Stimulated activated effector memory CD8-positive, alpha-beta T cell treated with anti-CD3 and anti-CD28 coated beads, Interleukin-12 subunit alpha, Interleukin-12 subunit beta, amount 100 ng/mL, for 72 hours (primary cell): ENCODE measurements at places on chromosomes 12 and 14.

DNA sequence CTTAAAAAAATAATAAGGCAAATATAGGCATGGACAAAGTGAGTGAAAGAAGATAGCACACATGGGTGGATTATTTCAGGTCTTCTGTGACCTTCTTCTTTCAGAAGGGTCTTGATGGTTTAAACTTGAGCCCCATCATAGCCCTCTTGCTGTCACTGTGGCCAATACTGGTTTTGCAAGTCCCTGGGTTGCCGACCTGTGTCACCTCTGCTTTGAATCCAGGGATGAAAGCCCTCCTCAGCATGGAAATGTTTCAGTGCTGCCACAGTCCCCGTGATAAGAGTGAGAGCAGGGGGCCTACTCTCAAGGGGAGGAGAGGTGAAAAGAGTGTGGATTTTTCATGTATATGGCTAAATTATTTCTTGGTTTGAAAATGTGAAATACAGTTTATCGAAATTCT lies 30.2 kb upstream of the ATF1 start:
- no peak for DNase-seq

GRCh38 chr12:12195081-12195480 lies 71.8 kb downstream of the LRP6 start:
- DNase-seq, result no peak

- no peak for DNase-seq
These were observed 192.6 kb downstream of the CHST11 start for GRCh38 chr12:104649217-104649824.

DNA sequence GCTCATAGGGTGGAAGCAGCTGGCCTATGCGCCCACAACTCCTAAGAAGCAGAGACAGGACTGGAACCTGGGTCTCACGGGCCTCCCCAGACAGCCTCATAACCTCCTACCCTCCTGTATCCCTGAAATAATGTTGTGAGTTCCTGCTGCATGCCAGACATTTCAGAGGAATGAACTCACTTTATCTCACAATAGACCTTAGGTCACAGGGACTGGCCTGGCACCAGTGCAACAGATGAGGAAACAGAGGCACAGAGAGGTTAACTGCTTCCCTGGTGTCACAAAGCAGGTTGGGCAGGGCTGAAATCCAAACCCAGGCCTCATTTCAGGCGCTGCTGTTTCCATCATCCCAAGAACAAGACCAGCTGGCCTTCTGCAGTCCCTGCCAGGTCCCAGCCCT lies 5.3 kb downstream of the PHETA1 start:
- no peak for DNase-seq

- DNase-seq, result no peak
These were observed 12.9 kb upstream of the KRT8 start for GRCh38 chr12:52917800-52918199.

GRCh38 chr14:92471919-92472318 lies 41.7 kb upstream of the RIN3 start:
- no peak for DNase-seq

DNA sequence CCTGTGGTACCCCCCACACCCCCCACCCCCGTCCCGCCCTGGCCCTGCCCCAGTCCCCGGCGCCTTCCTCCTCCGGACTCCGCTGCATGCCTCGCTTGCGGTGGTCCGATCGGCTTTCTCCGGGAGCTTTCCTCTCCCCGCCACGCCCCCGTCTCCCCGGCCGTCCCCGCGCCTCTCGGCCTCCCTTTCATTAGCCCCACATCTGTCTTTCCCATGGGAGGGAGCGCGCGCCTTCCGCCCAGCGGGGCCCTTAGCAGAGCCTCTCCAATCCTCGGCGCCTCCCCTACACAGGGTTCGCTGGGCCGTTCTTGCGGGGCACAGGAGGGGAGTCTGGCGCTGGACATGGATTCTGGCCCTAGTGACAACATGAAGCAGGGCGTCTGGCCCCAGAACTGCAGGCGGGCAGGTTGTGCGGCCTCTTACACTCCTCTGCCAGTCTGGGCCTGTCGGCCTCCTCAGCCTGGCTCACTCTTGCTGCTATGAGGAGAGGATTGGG lies 1.5 kb upstream of the EFS start:
- no peak for DNase-seq

DNA sequence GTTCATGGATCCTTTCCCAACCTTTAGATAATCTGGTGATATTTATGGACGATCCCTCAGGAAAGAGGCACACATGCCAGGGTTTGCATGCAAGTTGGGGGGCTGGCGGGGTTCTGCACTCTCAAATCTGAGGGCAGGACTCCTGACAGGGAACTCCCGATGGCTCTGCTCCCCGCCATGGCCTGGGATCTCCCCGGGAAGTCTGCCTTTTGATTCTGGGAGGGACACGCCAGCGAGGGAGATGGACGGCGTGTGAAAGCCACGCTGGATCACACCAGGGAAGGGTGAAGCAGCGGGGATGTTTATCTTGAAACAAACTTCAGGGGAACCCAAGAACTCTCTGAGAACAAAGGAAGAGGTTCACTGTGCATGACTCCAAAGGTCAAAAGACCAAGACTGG lies 43.6 kb downstream of the LGMN start:
- DNase-seq, result no peak

- DNase-seq, result no peak
These were observed 3.1 kb downstream of the HMGA2 start for GRCh38 chr12:65827342-65827741.

- no peak for DNase-seq
These were observed 170.7 kb upstream of the CDKN3 start for GRCh38 chr14:54226103-54226502.

DNA sequence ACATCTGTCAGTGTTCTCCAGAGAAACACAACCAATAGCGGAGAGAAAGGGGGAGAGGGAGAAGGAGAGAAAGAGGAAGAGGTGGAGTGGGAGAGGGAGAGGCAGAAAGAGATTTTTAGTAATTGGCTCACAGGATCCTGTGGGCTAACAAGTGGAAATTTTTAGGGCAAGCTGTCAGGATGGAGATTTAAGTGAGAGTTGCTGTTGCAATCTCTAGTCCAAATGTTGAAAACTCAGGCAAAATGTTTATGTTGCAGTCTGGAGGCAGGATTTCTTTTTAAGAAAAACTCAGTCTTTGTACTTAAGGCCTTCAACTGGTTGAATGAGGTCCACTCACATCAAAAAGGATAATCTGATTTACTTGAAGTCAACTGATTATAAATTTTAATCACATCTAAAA lies 12.5 kb upstream of the GLIPR1L2 start:
- DNase-seq, result no peak

GRCh38 chr12:115650026-115650425 lies 627.5 kb downstream of the MED13L start:
- DNase-seq, result no peak

GRCh38 chr12:24222968-24223367 lies 273.5 kb upstream of the SOX5 start:
- DNase-seq, result no peak

DNA sequence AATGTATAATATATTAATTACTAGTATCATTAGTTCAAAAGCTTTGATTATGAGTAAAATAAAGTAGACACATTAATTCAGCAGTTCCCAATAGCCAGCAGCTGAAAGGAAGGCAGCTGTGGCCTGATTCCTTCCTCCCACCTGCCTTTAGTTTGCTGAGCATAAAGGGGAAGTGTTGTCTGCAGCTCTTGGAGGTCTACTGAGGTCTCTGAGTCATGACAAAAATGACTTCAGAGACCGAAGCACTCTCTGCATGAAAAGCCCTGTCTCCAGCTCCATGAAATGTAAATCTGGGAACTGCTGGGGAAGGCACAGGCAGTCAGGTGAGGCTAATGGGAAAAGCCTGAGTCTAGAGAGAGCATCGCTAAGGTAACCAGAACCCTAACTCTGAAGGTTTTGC lies 165.4 kb downstream of the NRXN3 start:
- DNase-seq, result no peak

DNA sequence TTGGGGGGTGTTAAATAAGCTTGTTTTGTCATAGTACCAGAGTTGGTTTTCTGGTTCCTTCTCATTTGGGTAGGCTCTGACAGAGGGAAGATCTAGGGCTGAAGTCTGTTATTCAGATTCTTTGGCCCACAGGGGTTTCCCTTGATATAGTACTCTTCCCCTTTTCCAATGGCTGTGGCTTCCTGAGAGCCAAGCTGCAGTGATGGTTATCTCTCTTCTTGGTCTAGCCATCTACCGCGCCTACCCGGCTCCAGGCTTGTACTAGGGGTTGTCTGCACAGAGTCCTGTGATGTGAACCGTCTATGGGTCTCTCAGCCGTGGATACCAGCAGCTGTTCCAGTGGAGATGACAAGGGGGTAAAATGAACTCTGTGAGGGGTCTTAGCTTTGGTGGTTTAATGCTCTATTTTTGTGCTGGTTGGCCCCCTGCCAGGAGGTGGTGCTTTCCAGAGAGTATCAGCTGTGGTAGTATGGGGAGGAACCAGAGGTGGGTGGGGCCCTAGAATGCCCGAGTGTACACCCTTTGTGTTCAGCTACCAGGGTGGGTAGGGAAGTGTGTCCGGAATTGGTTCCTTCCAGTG lies 209.7 kb downstream of the GPHN start:
- DNase-seq, result no peak

DNA sequence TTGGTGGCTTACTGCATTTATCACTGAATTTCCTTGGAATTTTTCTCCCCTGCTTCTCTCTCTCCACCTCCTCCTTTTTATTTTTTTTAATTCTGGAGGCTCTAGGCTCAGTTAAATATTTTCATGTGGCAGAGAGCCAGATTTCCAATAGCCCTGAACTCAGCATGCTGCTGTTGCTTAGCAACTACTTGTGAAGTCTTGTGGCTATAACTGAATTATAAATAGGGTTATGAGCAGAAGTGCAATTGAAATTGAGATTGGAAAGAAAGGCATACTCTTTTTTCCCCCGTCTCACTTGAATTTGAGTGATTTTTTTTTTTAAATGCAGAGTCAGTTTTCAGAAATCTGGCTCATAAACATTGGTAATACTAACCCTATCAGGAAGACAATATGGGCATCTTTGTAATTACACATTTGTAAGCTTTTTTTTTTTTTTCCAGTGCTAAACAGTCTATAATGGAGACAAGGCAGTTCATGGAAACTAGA lies 38.3 kb downstream of the ATF7IP start:
- DNase-seq, result no peak

GRCh38 chr12:95203487-95204030 lies 13.7 kb downstream of the FGD6 start:
- no peak for DNase-seq

- no peak for DNase-seq
These were observed 54.7 kb downstream of the DICER1 start for GRCh38 chr14:95102680-95103044.

GRCh38 chr12:87853448-87854003 lies 175.7 kb downstream of the C12orf50 start:
- no peak for DNase-seq

- DNase-seq, result no peak
These were observed 28.2 kb downstream of the PALS1 start for GRCh38 chr14:67269298-67270060.

- no peak for DNase-seq
These were observed 50.8 kb downstream of the TTLL5 start for GRCh38 chr14:75711796-75712211.

GRCh38 chr14:82366803-82367202 lies 833.1 kb upstream of the SEL1L start:
- DNase-seq, result no peak

GRCh38 chr14:86802726-86803125 lies 1190.3 kb downstream of the GALC start:
- no peak for DNase-seq

DNA sequence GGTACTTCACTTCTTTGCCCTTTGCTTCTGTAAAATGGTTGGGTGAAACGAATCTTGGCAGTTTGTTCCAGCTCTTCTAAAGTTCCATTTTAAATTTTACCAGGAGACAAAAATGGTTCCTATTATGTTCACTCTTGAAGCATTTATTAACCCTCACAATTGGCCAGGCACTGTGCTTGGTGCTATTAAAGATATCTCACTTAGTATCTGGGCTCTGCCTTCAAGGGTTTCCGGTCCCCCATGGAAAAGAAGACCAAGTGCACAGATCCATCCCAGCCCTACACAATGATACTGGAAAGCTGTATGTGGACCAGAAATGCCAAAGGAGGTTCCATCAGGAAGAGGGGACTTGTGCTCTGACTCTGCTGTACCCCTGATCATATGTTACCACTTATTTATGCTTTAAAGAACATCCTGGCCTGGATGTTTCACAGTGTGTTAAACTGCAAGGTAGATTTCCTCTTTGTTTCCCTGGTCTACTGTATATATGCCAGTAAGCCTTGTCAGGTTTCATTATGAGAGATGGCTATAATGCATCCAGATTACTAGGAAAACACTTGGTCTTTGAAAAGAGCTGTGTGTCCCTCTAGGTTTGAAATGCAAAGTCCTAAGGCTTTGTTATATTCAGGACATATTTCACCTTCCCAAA lies 154.8 kb downstream of the PRKCH start:
- no peak for DNase-seq

DNA sequence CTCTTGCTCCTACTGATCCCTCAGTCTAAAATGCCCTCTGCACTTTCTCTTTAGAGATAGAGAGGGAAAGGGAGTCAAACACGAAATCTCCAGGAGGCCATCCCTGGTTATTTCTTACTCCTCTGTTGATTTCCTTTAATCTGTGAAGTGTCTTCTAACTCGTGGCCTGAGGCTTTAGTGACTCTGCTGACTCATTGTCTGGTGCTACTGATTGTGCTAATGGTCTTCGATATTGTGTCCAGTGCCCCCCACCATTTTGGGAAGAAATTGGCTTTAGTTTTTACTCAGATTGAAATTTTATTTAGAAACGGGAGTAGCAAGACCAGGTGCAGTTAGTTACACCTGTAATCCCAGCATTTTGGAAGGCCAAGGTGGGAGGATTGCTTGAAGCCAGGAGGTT lies 839 bp downstream of the CLEC9A start:
- no peak for DNase-seq

DNA sequence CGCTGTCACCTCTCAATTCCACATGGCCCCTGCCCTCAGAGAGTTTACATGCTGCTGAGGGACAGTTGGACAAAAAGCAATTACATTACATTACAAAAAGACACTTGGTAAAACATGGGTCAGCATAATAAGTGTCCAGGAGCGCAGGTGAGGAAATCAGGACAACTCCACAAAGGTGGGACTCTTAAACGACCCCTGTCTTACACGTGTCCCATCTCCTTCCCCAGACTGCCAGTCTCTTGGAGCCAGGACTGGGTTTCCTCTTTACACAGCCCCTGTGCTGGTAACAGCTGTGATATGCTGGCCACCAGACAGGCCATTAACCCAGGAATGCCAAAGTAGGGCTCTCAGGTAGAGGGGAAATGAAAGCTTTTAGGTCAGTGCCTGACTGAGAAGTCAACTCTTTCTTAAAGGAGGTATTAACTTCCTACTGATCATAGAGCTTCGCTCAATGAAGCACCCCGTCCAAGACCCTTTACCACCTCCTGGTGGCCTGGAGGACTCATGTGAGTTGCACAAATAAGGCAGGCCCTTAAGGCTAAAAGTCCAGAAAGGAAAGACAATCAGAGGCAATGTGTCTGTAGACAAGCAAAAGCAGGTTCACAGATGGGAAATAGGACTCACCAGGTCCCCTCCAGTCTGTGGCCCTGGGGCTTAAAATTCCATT lies 55.5 kb downstream of the ANO2 start:
- DNase-seq, result no peak

DNA sequence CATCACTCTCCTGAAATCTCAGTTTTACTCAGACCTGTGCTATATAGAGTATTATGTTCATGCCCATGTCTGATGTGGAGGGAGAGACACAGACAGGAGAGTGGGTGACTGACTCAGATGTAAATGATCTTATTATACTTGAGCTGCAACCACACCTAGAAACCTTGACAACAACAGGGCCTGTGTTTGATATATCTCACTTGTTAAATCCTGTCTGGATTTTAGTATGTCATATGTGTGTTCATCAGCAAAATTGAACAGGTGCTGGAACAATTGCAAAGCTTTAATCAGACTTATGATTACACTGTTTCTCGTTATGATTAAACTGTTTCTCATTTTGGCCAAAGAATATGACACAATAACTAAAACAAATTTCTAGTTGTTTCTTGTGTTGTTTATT lies 37.7 kb downstream of the DIP2B start:
- DNase-seq, result no peak
